ENCODE measurements at places on chromosomes 6 and 20. TPM values are rescaled to one million over a fixed set of nuclear protein-coding genes. Genes with fewer than 3 reads are reported as not detected.

DNA sequence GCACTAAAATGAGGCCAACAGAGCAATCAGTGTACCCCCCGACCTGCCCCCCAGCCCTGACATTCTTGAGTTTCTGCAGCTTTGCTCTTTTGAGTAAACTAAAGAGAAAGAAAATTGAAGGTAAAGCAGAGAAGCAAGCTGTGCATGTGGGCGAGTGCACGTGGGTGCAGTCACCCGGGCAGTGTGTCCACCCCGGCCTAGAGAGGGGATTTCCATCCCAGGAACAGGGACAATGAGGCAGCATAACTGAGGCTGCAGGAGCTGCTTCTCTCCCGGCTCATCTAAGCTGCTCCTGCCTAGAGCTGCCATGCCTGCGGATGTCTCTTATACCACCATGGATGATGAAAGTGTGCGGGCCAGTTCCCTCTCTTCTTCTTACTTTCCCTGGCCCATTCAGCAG is 16.8 kb downstream of the CASS4 start:
- DNase-seq, result no peak

Gene MUC21
- total RNA-seq, result not detected

DNA sequence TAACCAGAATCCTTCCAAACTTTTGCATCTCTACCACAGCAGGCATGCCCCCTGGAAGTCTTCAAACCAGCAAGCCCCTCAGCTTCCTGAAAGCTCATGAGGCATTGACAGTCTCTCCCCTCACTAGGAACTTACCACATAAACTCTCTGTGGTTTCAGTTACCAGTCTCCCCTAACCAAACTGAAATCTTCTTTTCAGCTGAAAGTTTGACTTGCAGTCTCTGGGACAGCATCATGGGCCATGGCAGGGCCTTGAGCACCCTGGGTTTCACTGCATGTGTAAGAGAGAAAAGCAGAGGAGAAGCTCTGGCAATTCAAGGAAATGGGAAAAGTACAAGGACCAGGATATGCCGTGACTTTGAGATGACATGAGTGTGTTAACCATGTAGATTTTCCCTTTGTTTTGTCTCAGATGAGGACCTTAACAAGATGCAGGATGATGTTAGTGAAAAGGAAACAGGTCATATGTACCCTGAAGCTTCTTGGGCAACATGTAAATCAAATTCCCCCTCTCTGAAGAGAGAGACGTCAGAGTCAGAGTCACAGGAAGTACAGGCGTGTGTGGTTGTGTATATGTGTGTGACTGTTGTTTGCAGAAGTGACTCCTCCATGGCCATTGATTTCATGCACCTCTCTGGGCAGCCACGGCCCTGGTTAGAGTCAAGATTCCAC is 106.3 kb downstream of the TNFRSF21 start:
- no peak for DNase-seq

Gene DAAM2
- total RNA-seq, result 21.1 TPM

Gene STX7
- total RNA-seq, result 41.1 TPM

GRCh38 chr6:71028877-71029252 is 72.0 kb upstream of the B3GAT2 start:
- no peak for DNase-seq

GRCh38 chr6:118320652-118321051 is 227.4 kb upstream of the PLN start:
- DNase-seq, result no peak

Gene CRYBG1
- total RNA-seq, result 32.4 TPM

GRCh38 chr6:63563235-63563634 is 9.0 kb upstream of the LOC128125822 start:
- DNase-seq, result no peak

Measured in urinary bladder (tissue), 4 donors.